ENCODE measurements at places on chromosomes 4 and X. TPM values are rescaled to one million over a fixed set of nuclear protein-coding genes. Genes with fewer than 3 reads are reported as not detected.

Gene PROM1
- 106 TPM for total RNA-seq

Gene SLC9A7
- total RNA-seq: 1.6 TPM

Gene USP46
- 16.8 TPM for total RNA-seq

Gene UGT2B15
- total RNA-seq: not detected

Gene HERC6
- 2.6 TPM for total RNA-seq

Gene SATL1
- total RNA-seq: 0.15 TPM

Gene SH3RF1
- 37.0 TPM for total RNA-seq

Gene METTL14
- 39.4 TPM for total RNA-seq

Gene DHX15
- total RNA-seq: 192 TPM

Gene KIAA1210
- total RNA-seq: not detected

Gene NAP1L2
- 5.3 TPM for total RNA-seq

Gene RBM46
- 0.29 TPM for total RNA-seq

Gene UNC5C
- 6.2 TPM for total RNA-seq

Gene ARR3
- total RNA-seq: not detected

DNA sequence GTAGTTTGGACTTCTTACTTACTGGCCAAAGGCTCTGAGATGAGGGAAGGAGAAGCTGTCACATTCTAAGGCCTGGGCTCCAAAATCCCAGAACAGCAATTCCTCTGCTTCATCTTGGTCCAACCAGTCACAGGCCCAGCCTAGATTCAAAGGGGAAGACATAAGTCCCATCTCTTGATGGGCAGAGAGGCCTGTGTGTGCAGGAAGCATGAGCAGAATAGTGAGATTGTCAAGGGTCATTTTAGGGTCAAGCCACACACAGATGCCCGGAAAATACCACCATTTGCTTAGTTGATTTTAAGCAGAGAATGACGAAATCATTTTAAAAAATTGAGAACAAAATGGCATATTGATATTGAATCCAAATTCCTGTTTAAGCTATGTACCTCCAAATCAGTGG, 580.9 kb upstream of the ZFP42 start:
- no peak for DNase-seq

GRCh38 chr4:28082686-28083390, 1222.2 kb downstream of the STIM2 start:
- no peak for DNase-seq

DNA sequence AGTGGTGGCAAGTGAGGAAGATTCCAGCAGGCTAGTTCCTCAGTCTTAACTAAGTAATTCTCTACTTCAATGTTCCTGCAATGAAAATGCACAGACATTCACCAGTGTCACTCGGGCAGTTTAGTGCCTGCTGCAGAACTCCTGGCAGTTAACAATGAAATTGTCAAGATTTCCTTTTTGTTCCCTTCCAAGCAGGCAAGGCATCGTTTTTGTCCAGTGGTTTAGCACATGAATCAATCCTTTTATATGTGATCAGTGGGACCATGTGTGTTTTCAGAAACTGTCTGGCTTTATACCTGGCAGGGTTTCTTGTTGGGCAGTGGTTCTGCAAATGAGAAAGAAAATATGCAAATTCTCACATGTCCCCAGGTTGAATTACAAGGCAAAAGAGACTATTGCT, 122.2 kb downstream of the GBA3 start:
- no peak for DNase-seq

- no peak for DNase-seq
These were observed 141.7 kb downstream of the HHIP start for GRCh38 chr4:144787365-144788258.

DNA sequence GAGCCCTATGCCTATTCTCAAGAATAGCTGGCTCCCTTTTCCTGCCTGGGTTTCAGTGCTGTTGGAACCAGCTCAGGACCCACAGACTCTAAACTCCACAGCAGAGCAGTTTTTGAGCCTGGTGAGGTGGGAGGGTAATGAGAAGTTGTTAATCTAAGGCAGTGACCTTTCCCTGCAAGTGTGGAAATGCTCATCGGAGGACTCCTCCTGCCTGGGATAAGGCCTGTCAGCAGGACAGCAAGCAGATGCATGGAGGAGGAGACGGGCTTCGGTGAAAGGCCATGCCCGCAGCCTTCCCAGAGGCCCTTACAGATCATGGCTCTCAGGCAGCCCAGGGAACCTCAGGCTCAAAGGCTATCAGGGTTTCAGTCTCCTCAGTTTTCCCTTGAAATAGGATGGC, 70.0 kb upstream of the SHISA3 start:
- no peak for DNase-seq

DNA sequence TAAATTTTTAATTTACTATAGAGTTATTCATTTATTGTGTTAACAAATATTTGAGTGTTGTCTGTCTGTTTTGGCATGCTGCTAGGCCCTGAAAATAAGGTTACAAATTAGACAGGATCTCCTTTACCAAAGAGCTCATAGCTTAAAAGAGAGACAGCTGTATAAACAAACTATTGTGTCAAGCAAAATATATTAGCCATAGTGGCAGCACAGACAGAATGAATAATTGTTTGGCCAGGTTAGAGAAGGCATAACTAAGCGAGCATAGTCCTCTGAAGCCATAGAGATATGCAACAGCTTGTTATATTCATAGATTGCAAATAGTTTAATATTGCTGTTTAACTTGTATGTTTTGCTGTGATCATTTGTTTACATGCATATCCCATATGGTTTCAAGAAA, 66.7 kb upstream of the NDUFC1 start:
- DNase-seq: no peak

GRCh38 chr4:6191448-6192130, 8.8 kb downstream of the JAKMIP1 start:
- DNase-seq: peak; percentile 12

DNA sequence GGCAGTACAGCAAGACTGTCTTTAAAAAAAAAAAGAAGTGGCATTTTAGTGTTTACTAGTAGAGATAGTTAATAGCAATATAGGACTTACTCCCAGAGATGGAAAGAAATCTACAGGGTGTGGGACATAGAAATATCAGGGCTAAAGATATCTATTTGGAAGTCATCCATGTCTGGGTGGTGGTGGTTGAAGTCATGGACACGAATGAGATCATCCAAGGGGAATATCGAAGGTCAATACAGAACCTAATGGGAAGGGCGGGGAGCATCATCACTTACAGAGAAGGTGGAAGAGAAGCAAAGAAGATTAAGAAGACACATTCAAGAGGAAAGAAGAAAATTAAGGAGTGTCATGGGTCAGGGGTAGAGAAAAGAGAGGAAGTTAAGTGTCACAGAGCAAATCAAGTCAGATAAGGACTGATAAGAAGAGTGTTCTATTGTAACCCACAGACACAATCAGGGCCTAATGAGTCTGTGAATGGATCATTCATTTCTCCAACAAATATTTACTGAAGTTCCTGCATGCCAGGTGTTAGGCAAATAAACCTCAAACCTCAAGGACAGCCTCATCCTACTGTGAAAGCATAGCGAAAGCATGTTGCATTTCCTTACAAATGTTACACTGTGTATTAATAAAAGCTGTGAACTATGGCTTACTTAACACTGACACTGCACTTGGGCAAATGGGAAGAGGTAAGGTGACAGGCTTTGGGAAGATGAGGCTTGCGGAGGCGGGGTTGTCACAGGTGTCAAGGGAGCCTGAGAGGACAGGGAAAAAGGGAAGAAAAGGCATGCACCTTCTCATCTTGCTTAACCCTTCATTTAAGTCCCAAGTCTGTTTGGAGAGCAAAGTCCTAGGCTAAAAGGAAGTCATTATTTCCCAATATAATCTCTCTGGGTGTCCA, 65.3 kb downstream of the ELOVL6 start:
- no peak for DNase-seq

DNA sequence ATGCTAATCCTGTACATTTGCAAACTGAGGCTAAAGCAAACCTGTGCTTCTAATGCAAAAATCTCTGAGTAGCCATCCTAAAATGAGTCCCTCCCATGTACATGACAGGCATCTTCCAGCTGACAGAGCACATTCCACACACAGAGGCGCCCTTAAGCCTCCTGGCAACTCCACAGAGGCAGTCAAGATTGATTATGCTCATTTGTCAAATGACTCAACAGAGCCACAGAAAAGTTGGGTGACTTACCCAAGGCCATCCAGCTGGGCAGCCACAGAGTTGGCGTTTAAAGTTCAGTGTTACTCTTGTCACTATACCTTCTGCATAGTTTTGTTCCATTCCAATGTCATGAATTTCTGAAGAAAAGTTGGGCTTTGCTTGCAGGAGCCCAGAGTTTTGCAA, 394.6 kb upstream of the FGF13 start:
- no peak for DNase-seq

DNA sequence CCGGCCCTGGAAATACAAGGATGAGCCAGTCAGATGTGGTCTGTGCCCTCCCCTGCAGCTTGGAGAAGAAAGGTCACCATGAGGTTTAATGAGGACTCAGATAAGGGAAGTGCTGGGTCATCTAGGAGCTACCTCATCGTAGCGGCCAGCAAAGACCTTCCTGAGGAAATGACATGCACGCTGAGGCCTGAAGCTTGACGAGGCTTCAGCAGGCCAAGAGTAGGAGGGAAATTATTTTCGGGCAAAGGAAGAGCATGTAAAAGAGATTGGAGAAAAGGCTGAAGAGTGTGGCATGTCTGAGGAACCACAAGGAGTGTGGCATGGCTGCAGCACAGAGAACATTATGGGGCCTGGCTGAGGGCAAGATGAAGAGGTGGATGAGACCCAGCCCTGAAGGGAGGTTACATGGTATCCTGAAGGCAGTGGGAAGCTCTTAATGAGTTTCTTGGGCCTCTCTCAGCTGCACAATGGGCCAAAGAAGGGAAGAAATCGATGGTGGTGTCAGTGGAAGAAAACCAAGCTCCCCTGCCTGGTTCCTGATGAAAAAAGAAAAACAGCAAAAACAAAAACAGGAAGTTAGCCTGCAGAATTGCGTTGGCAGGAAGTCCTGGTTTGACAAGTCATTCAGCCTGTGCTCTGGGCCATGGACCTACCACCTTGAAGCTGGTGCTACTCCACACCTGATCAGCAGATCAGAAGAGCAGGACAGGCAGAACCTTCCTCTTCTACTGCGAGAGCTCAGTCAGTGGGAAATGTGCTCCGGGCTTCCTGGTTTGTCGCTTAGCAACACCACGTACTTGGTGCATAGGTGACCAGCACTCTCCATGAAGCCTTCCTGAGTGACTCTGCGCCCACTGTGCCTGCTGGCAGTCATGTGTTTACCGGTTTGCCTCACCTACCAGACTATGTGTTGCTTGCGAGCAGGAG, 134.5 kb upstream of the KLF3 start:
- no peak for DNase-seq

GRCh38 chrX:150363561-150364346, 637 bp downstream of the MAMLD1 start:
- no peak for DNase-seq

- no peak for DNase-seq
These were observed 343.1 kb upstream of the MAOA start for GRCh38 chrX:43313035-43313434.

- no peak for DNase-seq
These were observed 7.2 kb downstream of the ABCD1 start for GRCh38 chrX:153731845-153732215.

DNA sequence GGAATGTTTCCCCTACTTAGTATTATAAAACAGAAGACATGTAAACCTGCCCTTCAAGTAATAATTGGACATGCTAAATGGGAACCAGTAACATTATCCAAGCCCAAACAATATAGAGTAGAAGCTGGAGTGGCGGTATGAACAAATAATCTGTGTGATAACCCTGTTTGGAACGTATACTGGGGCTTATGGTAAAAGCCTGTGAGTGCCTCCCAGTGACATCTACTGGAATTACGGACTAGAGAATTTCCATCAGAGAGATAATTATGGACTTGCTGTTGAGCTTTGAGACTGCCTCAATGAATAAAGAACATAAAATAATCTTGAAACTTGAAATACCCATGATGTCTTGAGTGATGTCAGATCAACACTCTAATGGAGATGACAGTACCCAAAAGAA, 406.3 kb upstream of the GRIA3 start:
- no peak for DNase-seq

DNA sequence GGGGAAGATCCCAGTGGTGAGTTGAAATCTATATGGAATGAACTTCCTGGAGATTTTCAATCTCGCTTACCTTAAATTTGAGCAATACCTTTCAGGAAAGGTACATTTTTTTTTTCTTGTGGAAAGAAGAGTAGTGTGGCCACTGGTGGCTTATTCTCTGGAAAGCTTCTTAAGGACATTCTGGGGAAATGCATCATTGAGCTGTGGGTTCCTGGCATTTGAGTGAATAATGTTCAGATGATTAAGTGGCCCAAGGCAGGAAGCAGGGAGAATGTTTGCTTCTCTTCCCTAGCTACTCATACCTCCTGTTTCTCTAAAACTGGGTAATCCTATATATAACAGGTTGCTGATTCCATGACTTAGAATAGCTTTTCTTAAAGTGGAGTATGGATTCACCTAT, 31.8 kb downstream of the STAG2 start:
- no peak for DNase-seq

DNA sequence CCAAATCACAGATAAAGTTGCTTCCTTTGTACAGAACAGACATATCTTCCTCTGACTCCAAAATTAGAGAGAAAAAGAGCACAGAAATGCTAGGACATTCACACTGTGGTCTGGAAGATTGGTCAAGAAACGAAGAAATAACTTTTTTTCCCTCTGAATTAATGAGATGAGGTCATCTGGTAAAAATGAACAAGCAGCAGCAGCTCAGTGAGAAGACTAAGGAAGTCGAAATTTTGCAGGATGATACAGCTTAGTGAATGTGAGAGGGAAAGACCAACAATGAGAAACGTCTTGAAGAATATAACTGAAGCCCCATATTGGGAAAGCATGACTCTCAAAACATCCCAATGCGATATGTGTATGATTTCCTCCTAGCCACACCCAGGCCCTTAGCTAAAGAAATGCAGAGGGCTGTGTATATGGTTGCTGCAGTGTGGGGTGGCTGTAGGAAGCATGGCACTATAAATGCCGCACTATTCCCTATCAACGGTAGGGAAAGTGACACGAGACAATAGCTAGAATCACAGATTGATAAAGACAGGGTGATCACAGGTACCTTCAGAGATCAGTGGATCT, 208.6 kb downstream of the VEGFC start:
- no peak for DNase-seq

DNA sequence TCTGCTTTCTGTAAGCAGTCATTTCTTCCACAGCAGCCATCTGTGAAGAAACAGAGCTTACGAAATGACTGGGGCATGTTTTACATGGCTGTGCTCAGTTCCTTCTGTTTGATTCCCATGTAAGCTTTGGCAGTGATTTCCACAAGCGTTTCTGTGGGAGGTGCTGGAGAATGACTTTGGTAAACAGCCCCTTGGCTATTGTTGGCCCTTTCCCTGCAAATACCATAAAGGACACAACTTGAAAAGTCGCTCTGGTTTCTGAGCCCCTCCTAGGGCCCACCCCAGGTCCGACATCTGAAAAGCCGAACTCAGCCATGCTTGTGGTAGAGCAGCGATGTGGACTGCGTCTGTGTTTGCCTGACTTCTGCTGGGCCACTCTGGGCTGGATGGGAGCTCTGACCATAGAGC, 3.7 kb downstream of the LIMCH1 start:
- no peak for DNase-seq

GRCh38 chrX:132375941-132376340, 112.9 kb downstream of the MBNL3 start:
- no peak for DNase-seq

GRCh38 chr4:6200922-6201362, 593 bp upstream of the JAKMIP1 start:
- DNase-seq: no peak

GRCh38 chr4:164935363-164935762, 42.1 kb downstream of the TRIM61 start:
- no peak for DNase-seq

GRCh38 chr4:102169345-102169744, 175.9 kb downstream of the SLC39A8 start:
- no peak for DNase-seq

Data from breast epithelium (tissue), 4 donors.